ENCODE measurements at places on chromosomes 7 and 10. TPM values are rescaled to one million over a fixed set of nuclear protein-coding genes. Genes with fewer than 3 reads are reported as not detected.

Gene HYCC1
- 26.2 TPM for polyA plus RNA-seq

Gene TNS3
- 24.8 TPM for polyA plus RNA-seq

Gene CLCN1
- 0.30 TPM for polyA plus RNA-seq

Gene CSTF2T
- polyA plus RNA-seq, result 32.7 TPM

Gene SSC4D
- polyA plus RNA-seq, result 0.87 TPM

GRCh38 chr10:34396663-34397062 is 418.4 kb downstream of the PARD3 start:
- no peak for DNase-seq

DNA sequence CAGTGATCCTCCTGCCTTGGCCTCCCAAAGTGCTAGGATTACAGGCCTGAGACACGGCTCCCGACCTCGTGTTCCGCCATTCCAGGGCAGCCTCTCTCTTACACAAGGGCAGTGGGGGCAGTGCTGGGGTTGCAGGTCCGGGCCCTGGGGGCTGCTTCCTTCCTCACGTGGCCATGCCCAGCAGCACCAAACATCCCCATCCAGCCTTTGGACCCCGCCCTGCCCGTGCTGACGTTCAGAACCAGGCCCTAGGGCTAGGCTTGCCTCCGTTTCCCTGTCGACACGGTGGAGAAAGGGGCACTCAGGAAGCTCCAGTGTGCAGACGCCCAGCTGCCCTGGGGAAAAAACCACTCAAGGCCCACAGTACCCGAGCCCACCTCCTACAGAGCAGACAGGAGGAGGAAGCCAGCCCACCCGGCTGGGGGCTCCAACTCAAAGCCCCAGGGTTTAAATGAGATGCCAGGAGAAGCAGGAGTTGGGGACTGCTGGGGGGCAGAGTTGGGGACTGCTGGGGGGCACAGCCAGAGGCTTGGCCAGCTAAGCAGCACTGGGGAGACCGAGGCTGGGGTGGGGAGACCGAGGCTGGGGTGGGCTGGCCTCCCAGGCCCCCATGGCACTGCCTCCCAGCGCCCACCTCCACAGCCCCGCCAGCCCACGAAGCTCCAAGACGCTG is 35.9 kb downstream of the ADAP1 start:
- no peak for DNase-seq

- peak; percentile 59 for DNase-seq
These were observed 47.6 kb upstream of the ANKRD1 start for GRCh38 chr10:90968328-90969081.

GRCh38 chr7:32163141-32163806 is 93.1 kb upstream of the PDE1C start:
- peak; percentile 80 for DNase-seq

- DNase-seq, result no peak
These were observed 155.0 kb downstream of the PTPRN2 start for GRCh38 chr7:158432369-158433341.

DNA sequence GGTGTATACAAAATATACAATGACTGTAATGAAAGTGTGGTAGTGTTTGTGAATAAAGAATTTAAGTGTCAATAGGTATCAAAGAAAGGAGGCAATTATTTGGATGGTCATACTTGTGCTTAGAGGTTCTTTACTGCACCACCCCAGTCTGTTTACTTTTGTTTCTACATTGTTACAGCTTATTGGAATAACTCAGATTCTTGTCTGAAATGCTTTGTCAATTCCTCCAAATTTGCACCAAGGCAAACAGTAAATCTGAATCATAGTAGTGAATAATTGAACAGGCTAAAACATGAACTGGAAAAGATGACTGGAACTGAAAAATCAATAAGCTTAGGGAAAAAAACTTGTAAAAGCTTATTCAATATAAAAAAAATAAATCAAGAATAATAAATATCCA is 319.2 kb downstream of the EXOC4 start:
- no peak for DNase-seq

GRCh38 chr7:707296-708000 is 19.1 kb upstream of the DNAAF5 start:
- DNase-seq, result no peak

DNA sequence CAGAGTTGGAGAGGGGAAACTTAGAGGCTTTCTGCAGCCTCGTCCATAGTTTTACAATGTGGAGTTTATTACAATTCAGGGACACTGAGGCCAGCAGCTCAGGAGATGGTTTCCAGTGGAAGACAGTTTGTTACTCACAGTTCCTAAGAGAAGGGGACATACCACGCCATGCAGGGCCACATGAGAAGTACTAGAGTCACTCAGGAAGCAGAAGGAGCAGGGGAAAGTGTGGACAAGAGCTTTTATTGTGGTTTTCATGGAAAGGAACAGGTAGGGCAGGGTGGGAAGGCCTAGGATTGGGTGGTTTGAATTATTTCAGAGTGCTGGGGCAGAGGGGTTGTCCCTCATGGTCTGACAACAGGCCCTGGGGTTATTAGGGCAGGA is 292.1 kb upstream of the IGFBP3 start:
- no peak for DNase-seq

- peak; percentile 53 for DNase-seq
These were observed 766 bp upstream of the ZMYND11 start for GRCh38 chr10:134247-135131.

- no peak for DNase-seq
These were observed 1.1 kb upstream of the ACTR3C start for GRCh38 chr7:150324373-150324961.
